ENCODE measurements at places on chromosomes 2 and 18.

GRCh38 chr2:112958428-112959108 lies 19.2 kb upstream of the IL36G start:
- peak; percentile 78 for DNase-seq

DNA sequence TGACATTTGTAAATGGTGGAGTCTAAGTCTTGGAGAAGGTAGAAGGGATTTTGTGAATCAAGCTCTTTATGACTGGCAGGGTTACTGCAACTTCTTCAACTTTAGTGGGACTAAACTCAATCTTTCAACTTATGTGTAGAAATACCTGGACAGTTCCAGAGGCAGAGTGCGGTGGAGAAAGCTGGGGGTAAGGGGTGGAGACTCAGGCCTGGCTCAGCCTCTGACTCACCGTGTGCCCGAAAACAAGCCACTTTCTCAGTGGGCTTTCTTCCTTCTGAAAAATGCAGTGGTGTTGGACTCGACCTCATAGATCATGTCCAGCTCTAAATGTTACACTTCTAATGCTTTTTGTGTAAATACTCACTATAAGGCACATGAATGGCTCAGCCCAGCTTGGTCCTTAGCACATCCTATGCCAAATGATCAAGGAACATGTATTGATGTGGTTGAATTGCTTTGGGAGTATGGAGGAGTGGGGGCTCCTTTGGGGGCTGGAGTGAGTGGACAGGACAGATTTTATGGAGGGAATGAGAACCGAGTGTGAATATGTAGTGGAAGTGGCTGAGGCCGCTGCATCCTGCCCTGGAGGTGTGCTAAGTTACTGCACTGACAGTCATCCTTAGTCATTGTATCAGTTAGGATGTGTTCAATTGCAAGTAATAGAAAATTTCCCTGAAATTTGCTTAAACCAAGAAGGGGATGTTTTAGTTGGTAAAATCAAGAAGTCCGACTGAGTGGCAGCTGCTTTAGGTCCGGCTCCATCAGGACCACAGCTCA lies 32.2 kb upstream of the IGFBP5 start:
- no peak for DNase-seq

DNA sequence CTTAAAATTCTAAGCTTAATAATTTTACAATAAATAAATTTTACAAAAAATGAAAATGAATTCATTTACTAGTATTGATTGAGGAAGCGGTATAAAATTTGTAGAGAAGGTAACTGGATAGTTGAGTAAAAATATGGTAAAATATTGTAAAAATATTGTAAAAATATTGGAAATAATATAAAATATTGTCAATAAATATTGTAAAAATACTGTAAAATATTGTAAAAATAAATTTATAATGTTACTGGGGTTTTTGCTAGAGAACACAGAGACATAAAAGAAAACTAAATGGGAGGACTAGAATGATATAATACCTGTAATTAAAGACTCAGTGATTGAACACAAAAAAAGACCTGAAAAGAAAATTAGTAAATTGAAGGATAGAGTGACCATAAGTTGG lies 546.3 kb upstream of the NETO1 start:
- no peak for DNase-seq

DNA sequence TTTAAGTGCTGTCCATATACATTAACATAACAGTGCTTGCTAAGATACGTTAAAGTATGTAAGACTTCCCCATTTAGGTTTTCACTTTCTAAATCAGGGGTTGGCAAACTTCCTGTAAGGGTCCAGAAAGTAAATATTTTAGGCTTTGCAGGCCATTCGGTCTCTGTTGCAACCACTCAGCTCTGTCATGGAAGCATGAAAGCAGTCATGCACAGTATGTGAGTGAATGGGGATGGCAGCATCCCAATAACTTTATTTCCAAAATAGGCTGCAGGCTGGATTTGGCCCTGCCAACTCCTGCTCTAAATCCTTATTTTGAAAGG lies 128.7 kb downstream of the PLA2R1 start:
- DNase-seq: peak; percentile 58

DNA sequence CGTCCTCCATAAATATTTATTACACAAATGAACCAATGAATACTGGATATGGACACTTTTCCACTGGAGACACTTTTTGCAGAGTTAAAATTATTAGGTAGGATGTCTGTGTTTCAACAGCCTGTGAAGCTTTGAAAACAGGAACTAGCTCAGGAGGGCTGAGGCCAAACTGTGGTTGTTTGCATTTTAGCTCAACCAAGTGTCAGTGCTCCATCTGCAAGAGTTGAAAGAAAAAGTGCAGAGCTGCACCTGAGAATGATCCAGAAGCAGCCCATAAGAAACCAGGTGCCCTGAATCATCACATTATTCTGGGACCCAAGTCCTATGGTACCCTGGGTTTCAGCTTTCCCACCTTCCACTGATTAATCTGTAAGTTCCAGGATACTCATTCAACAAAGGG lies 180.4 kb downstream of the TRIB2 start:
- no peak for DNase-seq

GRCh38 chr18:54316071-54316820 lies 41.4 kb downstream of the STARD6 start:
- DNase-seq: no peak

DNA sequence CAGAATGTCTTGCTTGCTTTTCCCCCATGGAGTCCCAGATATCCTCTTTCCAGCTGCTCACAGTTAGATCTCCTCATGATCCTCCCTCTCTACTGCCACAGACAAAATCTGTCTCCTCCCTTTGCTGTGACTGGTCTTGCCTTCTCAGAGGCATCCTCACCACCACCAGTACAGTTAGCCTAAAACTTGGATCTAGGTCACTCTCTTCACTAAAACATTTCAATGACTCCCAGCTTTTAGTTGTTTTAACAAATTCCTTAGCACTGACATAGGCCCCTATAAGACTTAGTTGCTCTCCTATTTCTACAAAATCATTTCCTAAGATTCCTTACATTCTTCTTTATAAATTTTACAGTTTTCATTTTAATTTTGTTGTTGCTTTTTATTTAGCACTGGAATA lies 734.2 kb upstream of the CHAC2 start:
- peak; percentile 51 for DNase-seq

- no peak for DNase-seq
Measured at GRCh38 chr2:9749546-9750223, 93.6 kb upstream of the TAF1B start.

- peak; percentile 36 for DNase-seq
Measured at GRCh38 chr2:27308359-27308881, at the start of gene UCN. Gene UCN (minus strand): TSS chr2:27308445. CDS start chr2:27307895, 550 bp downstream.

DNA sequence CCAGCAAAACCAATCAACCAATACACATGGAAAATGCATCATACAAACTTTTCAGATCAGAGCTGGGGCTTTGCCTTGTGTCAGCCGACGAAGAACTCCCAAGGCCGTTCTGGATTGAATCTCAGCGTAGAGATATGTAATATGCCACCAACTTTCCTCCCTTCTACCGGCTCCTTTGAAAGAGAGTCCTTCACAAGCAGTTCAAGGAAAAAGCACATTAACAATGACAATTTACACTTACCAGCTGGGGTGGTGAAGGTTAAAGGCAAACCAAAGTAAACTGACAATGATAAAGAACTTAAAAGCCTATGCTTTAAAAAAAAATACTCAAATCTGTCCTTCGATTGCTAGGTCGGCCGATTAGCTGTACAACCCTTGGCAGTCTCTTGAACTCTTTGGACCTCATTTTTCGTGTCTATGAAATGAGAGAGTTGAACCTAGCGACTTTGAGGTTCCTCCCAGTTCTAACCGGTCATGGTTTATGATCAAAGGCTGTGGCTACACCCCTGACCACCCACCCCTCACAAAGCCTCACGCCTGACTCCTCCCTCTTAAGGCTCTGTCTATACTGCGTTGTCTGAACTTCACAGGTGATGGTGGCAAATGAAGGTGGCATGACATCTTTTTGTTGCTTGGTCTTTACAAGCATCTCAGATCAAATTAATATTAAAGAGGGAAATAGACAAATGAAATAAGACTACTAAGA lies 46.2 kb downstream of the BCL2 start:
- DNase-seq: no peak

- peak; percentile 95 for DNase-seq
Measured at GRCh38 chr2:9538000-9538507, 17.6 kb downstream of the ADAM17 start.

- no peak for DNase-seq
Measured at GRCh38 chr2:103172821-103173220, 411.0 kb downstream of the TMEM182 start.

GRCh38 chr2:240425697-240426096 lies 9.8 kb upstream of the GPC1 start:
- no peak for DNase-seq

GRCh38 chr2:23429036-23429435 lies 44.1 kb downstream of the KLHL29 start:
- DNase-seq: no peak

DNA sequence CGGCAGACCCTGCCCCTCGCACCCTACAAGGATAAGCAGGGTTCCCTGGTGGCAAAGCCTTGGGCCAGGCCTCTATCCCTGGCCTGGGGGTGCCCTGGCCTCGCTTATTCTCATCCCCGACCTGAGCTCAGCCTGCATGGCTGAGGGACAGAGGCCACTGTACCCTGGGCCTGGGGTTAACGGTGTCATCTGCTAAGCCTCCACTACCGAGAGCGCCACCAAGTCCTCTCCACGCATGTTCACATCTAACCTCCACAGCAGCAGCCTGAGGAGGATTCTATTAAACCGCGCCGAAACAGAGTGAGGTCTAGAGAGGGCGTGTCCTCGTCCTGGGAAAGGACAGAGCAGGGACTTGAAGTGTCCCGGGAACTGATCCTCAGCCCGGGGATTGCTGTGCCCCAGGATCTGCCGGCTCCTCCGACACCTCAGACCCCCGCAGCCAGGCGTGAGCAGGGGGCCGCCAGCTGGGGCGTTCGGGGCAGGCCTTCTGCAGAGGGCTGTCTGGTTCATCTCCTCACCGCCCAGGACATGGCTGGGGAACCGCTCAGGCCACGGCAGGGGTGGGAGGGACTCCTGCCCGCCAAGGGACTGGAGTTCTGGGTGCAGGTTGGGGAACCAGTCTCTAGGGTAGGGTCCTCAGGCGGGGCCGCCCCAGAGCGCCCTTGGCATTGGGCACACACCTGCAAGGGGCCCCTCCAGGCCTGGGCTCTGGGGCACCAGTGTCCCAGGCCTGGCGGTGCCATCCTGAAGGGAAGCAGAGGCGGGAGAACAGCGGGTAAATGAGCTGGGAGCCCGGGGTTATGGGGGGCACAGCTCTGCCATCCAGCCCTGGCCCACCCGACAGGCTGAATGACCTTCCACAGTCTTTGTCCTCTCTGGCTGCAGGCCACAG lies 68.0 kb upstream of the SMAD7 start:
- no peak for DNase-seq

Measured in fibroblast of the aortic adventitia (primary cell).